ENCODE measurements at places on chromosomes 2 and 18.

DNA sequence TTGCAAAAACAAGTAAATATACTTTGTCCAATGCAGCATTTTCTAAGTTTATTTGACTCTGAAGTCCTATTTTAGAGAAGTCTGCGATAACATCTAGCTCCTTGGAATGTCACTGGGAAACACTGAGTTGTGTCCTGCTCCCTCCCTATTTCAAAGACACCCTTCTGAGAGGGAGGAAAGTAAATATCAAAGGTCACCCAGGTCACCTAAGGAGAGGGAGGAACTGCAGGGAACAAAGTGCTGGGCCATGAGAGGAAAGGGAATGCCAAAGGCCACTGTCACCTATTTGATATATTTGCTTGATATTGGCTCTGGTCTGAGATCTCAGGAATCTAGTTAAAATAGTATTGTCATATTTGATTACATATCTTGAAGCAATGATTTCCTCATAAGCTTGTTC, 201.3 kb downstream of the GCA start:
- DNase-seq = no peak

DNA sequence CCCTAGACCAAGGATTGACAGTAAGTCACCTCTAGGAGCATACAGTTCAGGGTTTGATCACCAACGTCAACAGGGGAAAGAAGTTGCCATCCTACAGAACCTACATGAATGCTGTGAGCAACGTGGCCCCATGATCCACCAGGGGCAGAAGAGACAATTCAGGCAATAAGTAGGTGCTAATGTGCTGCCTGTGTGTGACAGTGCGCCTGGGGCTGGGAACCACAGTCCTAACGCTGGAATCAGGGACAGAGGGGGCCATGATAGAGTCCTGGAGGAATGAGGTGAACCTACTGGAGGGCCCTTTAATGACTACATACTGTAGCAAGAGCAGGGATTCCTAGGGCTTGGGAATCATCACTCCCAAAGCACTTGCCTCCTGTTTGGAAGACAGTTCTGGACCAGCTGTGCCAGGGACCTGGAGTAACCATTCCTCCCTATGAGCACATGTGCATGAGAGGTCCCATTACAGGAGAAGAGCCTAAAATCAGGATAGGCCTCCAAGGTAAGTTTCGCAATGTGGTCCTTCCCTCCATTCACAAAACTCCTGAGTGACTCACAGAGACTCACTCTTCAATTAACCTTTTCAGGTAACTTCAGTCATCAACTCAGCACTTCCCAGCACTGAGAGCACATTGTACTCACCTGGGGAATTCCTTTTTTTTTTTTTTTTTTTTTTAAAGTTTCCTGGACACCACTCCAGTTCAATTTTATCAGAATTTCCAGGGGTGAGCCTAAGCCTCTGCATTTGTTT, 214.0 kb downstream of the TMEM163 start:
- DNase-seq = no peak

DNA sequence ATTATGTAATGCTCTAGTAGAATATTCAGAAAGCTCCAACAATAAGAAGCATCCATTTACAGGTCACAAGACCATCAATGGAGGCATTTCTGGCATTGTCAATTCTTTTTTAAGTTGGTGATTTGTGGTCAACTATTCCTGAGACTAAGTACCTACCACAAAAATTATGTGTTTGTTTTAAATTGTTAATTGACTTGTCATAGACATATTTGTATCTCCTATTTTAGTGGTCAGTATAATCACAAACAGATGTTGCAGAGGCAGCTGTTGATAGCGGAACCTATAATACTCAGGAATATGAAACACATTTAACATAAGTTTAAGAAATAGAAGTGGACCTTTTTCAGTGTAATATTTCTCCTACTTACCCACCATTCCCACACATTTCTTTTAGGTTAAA, 430.1 kb downstream of the CCDC85A start:
- DNase-seq = no peak

DNA sequence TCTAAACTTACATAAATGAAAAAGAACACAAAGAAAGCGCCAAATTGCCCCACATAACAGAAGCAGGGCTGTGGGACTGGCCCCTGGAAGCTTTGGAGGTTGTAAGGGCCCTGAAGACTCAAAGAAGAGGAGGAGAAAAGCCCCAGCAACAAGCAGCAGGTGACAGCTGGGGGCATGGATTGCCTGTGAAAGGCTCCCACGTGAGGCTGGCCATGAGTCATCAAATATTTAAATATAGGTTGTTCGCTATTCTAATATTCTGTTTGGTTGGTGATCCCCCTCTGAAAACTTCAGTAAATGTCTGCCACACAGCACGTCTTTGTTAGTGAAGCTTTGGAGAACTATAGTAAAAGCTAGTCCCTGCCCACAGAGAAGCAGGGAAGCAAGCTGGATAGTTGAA, 132.4 kb downstream of the MREG start:
- no peak for DNase-seq

- DNase-seq = no peak
Observed at GRCh38 chr2:211077216-211077767, 520.9 kb downstream of the CPS1 start.

GRCh38 chr18:3455090-3455635, 5.2 kb downstream of the TGIF1 start:
- no peak for DNase-seq

GRCh38 chr2:46306330-46306751, 9.1 kb downstream of the EPAS1 start:
- DNase-seq = peak; percentile 10

- DNase-seq = no peak
Observed at GRCh38 chr2:10139536-10139935, 17.0 kb downstream of the RRM2 start.

DNA sequence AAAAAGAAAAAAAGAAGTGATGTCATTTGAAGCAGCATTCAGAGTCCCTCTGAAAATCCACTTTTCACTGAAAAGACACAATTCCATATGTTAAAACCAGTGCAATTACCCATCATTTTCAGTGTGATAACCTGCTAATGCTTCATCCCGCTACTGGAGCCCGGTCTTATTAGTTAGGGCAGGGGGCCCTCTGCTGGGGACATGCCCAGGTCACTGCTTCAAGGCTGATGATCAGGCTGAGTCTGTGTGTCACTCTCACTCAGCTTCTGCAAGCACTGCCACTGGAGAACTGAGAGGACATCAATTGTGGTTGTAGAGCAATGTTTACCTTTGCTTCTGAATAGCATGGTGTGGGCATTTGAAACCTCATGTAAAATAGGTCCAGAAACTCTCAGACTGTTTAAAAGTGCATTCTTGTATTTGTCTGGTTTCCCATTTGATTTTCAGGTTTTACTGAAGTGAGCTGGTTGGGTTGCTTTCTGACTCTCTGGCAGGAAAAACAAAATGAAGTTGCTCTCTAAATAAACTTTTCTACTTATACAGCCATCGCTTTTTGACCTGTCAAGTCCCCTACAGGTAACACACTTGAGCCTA, 49.2 kb upstream of the NXPH2 start:
- DNase-seq = no peak

DNA sequence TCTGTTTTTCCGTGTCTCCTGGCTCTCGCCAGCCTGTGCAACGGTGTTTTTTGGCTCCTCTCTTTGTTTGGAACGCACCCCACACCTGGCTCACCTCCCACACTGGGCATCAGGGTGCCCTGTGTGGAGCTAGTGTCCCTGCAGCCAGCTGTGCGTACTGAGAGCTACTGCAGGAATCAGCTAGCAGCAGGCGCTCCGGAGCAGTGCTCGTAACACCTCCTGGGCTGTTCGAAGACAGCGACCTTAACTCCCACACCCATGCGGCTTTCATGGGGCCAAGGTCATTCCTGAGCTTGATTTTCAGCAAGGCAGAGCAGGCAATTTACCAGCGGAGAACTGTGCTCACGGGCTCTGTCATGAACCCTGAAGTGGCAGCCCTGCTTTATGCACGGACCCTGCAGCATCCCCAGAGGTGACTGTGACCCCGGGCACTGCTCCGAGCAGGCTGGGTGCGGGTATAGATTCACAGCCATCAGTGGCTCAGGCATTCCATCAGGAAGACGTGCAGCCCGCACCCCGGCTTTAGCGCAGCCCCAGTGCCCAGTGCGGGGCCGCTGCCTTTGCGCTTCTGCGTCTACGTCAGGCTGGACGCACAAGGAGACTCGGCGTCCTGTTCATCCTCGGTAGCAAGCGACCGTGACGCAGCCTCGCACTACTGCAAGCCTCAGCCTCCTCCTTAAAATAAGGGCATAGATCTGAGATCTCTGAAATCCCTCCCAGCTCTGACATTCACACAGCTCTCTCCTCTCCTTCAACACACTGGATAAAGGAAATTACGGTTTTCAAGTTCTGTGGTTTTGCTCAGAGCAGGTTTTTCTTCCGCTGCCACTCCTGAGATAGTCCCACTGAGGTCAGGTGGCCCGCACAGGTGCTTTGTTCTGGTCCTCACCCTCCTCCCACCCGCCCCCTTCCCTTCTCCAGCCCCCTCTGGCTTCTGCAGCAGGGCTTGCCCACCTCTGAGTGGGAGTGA, 58.2 kb downstream of the ADI1 start:
- no peak for DNase-seq

DNA sequence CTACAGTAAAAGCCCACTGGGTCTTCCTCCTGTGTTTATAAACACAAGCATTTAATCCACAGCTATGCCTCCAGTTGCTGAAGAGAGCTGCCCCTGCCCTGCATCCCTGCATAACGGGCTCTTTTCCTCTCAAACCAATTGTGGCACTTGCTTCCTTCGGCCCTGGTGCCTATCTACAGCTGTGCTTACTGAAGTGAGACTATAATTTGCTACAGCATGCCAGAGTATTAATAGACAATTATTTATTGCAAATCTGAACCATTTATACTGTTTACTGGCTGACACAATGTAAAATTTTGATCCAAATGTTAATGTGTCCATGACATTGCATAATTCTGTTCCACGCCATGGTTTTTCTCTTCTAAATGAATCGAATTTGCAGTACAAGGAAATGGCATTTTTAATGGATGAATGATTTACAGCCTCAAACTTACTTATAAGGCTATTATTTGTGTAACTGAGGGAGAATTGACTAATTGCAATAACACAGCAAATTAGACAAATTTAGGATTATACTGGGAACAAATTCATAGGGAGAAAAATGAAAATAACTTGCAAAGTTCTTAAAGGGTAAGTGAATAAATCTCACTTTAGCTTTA, 457.0 kb upstream of the HNRNPA3 start:
- DNase-seq = no peak

DNA sequence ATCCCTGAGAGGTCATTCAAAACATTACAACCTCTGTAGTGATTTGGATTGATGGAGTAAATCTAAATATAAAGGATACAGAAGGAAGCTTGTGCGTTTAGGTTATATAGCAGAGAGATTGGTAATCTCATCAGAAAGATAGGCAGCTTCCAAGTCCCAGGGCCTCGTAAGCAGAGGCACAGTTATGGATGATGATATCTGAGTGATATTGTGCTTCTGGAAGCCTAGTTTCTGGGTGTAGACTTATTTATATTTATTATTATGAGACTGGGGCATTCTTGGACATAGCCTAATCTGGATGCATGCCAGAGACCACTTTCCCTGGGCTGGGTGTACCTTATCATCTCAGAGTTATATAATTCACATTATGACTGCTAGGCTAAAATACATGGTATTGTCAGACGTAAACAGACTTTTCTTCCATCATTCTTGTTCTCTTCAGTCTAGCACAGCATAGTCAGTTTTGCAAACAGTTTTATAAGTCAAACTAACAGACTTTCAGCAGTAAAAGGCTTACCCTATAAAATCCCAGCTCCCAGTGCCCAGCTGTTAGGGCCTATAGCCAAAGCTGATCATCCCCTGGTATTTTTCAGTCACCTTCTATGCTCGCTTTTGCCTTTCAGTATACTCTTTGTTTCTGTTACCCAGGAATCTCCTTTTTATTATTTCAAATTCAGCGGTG, 47.9 kb downstream of the RAB3GAP1 start:
- DNase-seq = no peak

All from skin of body (tissue), 3 donors.